ENCODE measurements at places on chromosomes 4 and X.

GRCh38 chr4:47686294-47686872 is 151.5 kb downstream of the CORIN start:
- DNase-seq = no peak

DNA sequence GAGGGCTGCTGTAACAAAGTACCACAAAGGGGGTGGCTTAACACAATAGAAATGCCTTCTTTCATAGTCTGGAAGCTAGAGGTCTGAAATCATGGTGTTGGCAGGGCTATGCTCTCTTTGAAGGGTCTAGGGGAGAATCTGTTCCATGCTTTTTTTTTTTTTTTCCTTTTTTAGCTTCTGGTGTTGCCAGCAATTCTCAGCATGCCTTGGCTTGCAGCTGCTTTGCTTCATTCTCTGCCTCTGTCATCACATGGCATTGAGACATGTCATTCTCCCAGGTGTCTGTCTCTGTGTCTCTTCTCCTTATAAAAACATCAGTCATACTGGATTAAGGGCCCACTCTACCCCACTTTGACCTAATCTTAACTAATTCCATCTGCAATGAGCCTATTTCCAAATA is 78.6 kb upstream of the BOD1L1 start:
- no peak for DNase-seq

GRCh38 chrX:149259241-149259640 is 245.9 kb downstream of the IDS start:
- DNase-seq = no peak

GRCh38 chr4:13615161-13615560 is 12.4 kb downstream of the BOD1L1 start:
- DNase-seq = no peak

DNA sequence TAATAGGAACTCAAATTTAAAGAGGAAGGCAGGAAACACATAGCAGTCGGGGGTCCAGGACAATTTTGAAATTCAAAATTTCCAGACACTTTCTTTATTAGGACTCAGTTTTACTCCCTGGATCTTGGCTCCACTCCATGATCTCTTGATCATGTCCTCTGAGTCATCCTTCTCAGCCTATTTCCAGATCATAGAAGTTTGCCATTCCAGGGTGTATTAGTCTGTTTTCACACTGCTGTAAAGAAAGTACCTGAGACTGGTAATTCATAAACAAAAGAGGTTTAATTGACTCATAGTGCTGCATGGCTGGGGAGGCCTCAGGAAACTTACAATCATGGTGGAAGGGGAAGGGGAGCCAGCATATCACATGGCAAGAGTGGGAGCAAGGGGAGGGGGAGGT is 564.7 kb upstream of the ACTRT1 start:
- DNase-seq = no peak

GRCh38 chr4:66000510-66001117 is 330.3 kb upstream of the EPHA5 start:
- DNase-seq = no peak

- DNase-seq = no peak
These were observed 108.6 kb downstream of the PALLD start for GRCh38 chr4:168605411-168605810.

DNA sequence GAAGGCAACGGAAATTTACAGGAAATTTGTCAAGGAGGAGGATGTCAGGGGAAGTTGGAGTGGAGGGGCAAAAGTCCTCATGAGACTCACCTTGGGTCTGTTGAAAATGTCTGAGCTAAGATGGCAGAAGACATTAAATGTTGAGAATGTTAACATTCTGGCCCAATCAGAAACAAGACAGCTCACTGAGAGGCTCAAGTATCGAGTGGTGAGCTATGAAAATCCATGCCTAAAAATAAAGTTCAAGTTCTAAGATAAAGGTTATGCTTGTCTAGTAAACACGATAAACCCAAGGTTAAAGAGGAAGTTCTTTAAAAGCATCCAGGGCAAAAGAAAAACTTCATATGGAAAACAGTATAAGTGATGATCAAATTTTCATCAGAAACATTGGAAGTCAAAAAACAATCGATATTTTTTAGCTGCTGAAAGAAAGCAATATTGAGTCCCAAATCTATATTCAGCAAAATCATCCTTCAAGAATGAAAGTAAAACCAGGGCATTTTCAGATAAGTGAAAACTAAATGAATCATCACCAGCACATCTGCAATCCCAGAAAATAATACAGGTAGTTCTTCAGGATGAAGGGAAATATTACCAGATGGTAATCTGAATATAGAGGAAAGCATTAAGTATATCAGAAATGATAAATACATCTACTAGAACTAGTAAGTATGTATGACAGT is 462.4 kb downstream of the TLL1 start:
- DNase-seq = no peak

- no peak for DNase-seq
These were observed 25.8 kb downstream of the OTUD4 start for GRCh38 chr4:145154573-145154972.

DNA sequence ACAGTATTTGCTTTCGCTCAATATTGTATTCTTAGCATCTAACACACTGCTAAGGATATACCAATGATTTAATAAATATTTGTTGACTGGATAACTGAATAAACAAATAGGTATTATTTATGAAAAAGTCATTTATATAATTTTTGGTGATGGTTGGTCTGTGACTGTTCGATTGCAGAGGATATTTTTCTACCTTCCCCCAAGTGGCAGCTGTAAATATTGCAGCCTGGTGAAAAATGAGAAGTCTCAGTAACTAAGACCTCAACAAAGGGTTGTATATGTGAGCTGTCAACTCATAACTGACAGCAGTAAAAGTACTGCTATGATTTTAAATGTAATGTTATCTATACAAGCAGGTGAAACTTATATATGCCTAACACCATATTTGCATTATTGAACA is 36.0 kb downstream of the HTR2C start:
- DNase-seq = no peak

- no peak for DNase-seq
These were observed 17.5 kb upstream of the C4orf36 start for GRCh38 chr4:86909546-86910295.

DNA sequence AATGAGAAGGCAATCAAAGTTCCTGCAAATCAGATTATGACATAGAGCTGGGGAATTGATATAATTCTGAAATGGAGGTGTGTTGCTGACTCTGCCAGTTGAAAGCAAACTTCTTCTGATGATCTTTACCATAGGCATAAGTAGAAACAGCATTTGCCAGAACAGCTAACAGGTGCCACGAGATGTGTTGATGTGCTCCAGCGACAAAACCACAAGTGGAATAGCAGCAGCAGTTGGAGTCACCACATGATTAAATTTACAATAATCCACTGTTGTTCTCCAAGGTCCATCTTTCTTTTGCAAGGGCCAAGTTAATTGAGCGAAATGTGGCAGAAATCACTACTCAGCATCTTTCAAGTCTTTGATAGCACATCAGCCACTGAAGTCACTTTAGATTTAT is 3.7 kb upstream of the OSTC start:
- DNase-seq = no peak

DNA sequence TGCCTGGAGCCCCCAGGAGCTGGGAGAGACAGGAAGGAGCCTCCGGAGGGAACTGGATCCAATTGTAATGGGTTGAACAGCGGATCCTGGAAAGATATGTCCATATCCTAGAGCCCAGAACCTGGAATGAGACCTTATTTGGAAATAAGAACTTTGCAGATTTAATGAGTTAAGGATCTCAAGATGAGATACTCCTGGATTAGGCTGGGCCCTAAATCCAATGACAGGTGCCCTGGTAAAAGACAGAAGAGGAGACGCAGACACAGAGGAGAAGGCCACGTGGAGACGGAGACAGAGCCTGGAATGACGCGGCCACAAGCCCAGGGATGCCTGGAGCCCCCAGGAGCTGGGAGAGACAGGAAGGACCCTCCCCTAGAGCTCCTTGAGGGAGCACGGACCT is 34.1 kb downstream of the P2RY8 start:
- DNase-seq = no peak

DNA sequence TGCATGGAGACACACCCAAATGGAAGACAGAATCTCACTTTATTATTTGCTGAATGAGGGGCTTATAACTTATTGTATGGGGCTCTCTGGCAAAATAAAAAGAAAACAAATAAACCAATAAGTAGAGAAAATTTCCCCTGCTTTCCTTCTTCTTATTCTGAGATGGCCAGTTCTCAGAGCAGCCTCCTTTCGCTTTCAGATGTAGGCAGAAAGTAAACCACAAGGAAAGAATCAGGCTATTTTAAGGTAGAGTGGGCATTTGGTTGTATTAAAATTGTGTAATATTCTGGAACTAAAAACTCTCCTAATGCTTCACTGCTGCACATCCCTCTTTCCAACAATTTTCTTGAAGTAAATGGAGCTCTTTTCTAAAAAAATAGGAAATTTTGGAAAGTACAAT is 241.8 kb downstream of the GALNTL6 start:
- no peak for DNase-seq
